Ecto neural progenitor cell (in vitro differentiated cells): ENCODE measurements at places on chromosomes 4 and X.

GRCh38 chr4:67103001-67103747, 442.1 kb downstream of the CENPC start:
- no peak for DNase-seq

GRCh38 chr4:74543231-74543781, 98.4 kb downstream of the AREG start:
- no peak for DNase-seq

DNA sequence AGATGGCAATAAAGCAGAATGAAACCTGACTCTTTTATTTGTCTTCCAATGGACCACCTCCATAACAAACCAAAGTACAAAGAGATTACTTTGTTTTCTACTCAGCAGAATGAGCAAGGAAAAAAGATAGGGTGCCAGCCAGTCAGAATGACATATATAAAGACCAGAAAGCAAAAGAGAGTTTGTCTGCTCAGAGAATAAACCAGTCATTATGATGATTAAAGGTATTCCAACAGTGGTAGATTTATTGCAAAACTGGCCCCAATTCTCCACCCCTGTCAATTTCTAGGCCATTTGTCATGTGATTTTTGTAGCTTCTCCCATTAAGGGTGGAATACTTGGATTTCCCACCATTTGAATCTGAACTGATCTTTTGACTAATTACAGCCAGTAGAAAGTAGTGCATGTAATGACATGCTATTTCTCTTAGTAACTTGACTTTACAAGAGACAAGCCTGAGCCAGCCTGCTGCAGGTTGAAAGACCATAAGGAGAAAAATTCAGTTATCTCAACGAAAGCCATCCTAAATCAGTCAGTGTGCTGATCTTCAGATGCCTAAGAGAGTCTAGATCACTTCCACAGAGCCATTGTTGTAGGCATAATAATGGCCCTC, 203.1 kb downstream of the EPHA5 start:
- DNase-seq = no peak

GRCh38 chr4:128819082-128819742, 9.7 kb downstream of the JADE1 start:
- DNase-seq = no peak
